Activated T-helper 2 cell treated with anti-CD3 and anti-CD28 coated beads, Interferon-gamma antibody, Interleukin-2, Interleukin-4, amounts not matched to agents 10 μg/mL and 5 μg/mL and 100 μg/mL, durations not matched to agents 14 hours and 24 hours and 36 hours (primary cell): ENCODE measurements at places on chromosomes 4 and X.

DNA sequence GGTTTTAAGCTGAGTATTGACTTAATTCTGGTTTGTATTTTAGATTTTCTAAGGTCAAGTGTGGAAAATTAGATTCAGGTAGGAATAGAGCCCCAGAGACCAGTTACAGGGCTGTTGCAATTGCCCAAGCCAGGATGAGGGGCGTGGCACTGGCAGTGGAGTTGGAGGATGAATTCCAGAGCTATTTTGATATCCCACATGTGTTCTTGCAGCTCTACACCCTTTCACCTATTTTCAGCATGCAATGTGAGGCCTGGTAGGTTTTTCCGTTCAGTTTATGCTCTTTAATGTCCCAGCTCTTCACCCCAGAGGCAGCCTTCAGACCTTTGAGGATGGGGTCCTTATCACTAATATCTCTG lies 17.9 kb upstream of the OGT start:
- DNase-seq = no peak

GRCh38 chr4:106312377-106312776 lies 3.6 kb downstream of the TBCK start:
- DNase-seq = no peak

- no peak for DNase-seq
Observed at GRCh38 chrX:39983715-39984114, 114.0 kb downstream of the BCOR start.

- no peak for DNase-seq
Observed at GRCh38 chr4:181835348-181835747, 407.9 kb upstream of the TENM3 start.

DNA sequence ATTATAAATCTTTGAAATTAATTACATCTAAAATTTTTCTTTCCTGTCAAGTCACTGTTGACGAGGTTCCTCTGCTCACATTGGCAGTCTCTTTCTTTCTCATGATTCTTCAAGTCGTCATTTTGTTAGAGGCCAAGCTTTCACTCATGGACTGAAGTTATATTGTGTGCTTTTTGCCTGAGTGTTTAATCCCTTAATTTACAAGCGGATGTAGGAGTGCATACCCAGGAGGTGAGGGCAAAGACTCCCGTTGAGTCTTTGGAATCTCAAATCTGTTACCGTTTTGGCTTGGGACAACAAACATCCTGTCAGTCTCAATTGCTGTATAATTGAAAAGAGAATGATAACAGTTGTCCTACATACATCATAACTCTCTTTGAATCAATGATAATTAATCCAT lies 345.0 kb downstream of the TRIML1 start:
- no peak for DNase-seq

- no peak for DNase-seq
Observed at GRCh38 chrX:132226169-132226568, 6.9 kb upstream of the RAP2C start.

DNA sequence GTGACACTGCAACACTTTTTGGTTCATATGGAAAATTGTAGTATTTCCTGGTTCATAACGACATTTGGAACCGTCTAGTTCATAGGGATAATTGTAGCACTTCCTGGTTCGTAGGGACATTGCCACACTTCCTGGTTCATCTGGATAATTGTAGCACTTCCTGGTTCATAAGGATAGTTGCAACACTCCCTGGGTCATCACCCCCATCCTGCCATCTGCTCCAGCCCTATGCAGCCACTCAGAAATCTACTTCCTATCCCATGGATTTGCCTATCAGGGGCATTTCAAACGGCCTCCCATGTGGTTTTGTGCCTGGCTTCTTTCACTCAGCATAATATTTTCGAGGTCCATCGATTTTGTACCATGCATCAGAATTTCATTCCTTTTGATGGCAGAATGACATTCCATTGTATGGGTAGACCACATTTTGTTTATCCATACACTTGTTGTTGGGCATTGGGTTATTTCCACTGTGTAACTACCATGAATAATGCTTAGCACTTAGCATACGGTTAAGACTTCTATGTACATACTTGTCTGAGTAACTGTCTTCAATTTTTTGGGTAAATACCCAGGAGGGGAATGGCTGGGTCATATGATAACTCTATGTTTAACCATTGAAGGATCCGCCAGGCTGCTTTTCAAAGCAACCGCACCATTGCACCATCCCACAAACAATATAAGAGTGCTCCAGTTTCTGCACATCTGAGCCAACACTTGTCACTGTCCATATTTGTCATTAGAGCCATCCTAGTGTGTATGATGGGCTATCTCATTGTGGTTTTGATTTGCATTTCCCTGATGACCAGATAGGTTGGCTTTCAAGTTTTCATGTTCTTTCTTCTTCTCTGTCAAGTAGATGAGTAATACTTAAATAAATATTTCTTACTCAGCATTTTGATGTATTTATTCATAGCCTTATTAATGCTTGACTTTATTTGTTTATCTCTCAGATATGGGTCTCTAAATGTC lies 58.3 kb upstream of the CD99 start:
- no peak for DNase-seq

- DNase-seq = peak; percentile 19
Observed at GRCh38 chrX:41561045-41561444, 113.9 kb downstream of the NYX start.

DNA sequence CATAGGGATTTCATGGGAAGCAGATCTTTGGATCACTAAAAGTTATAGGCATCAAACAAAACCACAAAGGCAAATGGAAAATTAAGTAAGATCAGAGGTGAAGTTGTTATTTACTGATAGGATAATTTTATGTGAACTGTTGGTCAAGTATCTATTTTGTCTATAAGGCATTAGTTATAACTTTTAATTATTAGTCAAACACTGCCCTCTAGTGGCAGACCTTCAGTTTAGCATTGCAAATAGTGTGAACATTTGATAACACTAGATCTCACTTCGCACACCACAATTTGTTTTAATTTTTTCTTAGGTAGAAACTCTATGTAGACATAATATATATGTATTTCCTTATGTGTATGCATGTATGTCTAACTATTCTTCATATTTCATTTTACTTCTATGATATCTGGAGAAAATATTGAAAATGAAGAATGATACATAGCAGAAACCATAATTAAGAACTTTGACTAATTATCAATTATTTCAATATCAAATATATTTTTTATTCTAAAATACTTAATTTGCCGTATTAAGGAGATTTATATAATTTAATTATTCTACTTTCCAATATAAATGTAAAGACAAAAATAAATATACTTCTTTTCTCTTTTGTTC lies 214.5 kb upstream of the TACR3 start:
- DNase-seq = no peak

DNA sequence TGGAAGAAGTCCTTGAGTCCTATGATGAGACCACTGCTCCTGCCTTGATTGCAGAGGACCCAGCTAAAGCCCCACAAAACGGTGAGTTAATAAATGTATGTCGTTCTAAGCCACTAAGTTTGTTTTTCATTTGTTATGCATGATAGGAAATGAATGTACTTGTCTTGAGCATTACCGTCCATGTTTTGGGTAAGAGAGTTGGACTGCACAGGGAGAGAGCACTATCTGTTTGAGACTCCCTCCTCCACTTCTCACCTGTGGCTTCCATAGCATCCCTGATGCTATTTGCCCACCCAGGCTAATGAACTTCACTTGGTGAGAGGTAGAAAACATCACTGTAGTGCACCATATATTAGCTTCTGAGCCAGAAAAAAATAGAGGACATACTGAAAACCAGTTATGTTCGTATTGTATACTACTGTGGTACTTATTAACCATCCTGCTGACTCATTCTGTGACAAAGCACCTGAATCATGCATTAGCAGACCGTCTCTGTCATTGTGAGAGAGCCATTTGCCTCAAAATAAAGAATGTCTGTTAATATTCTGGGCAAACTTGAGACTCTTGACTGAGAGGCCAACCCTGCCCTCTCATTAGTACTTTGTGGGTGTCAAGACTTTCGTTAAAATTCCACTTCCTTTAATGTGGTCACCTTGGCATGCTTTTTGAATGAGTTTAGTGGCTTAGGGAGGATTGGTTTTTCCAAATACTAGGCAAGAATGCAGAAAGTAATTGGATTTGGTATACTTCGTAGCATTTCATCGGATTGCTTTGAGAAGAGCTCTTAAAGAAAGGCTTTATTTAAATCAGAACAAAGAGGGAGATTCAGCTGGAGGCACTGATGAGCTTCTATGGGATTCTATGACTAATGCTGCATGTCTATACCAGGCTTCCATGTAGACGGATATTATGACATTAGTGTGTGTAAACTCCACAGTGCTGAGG lies 99.3 kb upstream of the GRPR start:
- DNase-seq = no peak

- DNase-seq = peak; percentile 71
Observed at GRCh38 chr4:182808673-182809416, 108.3 kb downstream of the DCTD start.

DNA sequence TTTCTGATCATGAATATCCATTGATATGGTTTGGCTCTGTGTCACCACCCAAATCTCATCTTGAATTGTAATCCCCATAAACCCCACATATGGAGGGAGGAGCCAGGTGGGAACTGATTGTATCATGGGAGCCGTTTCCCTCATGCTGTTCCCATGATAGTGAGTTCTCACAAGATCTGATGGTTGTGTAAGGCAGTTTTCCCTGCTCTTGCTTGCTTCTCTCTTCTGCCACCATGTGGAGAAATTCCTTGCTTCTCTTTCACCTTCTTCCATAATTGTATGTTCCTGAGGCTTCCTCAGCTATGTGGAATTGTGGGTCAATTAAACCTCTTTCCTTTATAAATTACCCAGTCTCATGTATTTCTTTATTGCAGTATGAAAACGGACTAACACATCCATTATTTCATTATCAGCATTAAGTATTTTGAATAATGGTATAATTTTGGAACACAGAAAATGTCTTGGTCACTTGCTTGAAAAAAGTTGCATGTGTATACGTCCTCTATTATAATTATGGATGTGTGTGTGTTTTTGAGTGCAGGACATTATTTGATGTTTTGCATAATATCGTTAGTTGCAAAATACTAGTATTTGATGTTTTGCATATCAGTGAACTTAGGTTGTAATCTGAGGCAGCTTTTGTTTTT lies 334.6 kb downstream of the PCDH10 start:
- no peak for DNase-seq

GRCh38 chr4:110621839-110622751 lies 782 bp downstream of the PITX2 start:
- no peak for DNase-seq

DNA sequence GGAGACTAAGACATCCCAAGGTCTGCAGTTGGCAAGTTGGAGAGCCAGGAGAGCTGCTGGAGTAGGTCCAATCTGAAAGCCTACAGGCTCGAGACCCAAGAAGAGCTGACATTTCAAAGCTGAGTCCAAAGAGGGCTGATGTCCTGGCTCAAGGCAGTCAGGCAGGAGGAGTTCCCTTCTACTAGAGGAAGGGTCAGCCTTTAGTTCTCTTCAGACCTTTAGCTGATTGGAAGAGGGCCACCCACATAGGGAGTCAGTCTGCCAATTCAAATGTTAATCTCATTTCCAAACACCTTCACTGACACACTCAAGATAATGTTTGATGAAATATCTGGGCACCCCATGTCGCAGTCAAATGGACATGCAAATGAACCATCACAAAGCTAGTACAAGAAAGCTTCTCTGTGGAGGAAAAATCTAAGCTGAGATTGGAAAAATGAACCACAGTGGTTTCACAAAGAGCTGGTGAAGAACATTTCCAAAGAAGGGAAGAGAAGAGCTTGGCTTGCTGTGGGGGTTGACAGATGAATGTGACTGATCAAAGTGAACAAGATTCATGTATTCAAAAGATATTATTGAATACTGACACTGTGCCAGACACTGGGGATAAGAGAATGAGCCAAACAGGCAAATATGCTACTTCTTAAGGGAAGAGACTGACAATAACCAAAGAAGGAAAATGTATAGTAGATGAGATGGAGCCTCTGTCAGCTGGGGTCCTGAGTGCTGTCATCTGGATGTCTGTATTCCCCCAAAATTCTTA lies 61.2 kb downstream of the STK32B start:
- DNase-seq = no peak

GRCh38 chr4:54157606-54158005 lies 57.6 kb downstream of the GSX2 start:
- DNase-seq = no peak

- no peak for DNase-seq
Observed at GRCh38 chr4:148790691-148791090, 348.5 kb upstream of the NR3C2 start.

- DNase-seq = no peak
Observed at GRCh38 chrX:111850975-111851374, 25.0 kb upstream of the TRPC5OS start.

DNA sequence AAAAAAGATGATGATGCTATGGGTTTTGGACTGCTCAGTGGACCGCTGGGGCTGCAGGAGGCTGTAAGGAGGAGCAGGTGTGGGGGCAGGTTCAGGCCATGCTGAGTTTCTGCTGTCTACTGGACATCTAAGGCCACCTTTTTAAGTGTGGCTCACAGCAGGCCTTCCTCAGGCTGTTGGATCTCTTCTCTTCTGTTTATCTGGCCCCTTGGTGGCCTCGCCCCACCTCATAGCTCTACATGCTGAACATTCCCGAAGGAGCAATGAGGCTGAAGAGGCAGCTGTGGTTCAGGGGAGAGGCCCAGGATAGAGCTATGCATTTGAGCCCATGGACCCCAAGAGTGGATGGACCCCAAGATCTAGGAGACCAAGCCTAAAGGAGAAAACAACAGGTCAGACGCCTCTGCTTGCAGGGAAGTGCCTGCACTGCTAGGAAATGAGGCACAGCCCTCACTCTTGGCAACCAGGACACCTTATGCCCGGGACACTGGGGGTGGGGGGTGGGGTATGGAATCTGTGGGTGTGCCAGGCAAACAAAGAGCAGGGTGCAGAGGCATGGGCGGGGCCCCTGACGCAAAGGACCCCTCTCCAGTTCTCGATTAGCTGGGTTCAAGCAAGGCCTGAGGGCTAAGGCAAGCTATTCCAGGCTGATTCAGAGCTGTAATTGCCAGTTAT lies 168.9 kb downstream of the BCOR start:
- no peak for DNase-seq

DNA sequence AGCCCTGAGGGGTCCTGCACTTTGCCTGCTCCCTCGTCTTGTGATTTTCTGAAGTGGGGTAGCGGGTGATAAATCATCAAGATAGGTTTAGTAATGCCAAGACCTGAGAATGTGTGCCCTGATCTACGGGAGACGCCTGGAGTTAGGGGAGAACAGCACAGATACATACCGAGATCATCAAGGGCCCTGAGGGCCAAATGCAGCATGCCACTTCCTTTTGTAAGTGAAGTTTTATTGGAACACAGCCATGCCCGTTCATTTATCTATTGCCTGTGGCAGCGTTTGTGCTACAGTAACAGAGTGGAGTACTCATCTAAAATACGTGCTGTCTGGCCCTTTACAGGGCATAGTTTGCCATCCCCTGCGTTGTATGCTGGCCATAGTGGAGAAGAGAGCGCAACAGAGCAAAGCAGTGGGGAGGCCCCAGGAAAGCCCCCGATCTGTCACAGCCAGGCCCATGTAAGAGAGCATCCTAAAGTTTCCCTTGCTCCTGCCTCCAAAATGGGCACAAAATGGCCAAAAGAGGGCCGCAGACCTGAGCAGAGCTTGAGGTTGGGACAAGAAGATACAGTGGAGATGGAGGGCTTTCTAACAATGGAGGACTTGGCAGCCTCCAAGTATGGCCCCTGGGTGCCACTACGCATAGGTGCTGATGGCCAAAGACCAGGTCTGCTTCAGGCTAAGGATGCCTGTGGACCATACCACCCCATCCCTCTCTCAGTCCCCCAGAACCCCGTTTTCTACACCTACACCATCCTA lies 167.0 kb downstream of the SMIM20 start:
- no peak for DNase-seq
